ENCODE measurements at places on chromosomes 13 and 19. TPM values are rescaled to one million over a fixed set of nuclear protein-coding genes. Genes with fewer than 3 reads are reported as not detected.

- no peaks in the 10 kb centered on the region for H3K27me3 ChIP-seq
- no peak for DNase-seq
- H3K4me1 ChIP-seq = no peaks in the 10 kb centered on the region
These were observed 34.9 kb upstream of the UQCRFS1 start for GRCh38 chr19:29247872-29248271.

DNA sequence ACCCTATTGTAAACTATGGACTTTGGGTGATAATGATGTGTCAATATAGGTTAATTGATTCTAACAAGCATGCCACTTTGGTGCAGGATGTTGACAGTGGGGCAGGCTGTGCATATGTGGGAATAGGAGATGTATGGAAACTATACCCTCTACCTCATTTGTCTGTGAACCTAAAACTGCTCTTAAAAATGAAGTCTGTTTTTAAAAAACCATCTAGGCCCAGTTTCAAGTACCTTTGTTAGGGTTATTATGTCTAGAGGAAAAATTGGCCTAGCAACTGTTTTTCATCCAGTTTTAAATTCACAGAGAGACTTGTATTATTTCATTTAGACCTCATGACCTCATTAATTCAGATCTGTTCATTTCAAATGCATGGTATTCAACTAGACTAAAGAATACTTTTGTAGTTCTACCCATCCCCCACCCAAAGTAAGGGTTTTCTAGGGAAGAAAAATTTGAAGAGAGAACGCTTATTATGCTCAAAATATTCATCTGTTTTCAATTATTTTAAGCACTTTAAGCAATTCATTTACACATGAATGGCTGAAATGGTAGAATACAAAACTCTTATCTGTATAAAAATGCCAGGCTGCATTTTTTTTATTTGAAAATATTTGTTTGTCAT lies 1781.9 kb upstream of the MIR17HG start:
- no peak overlapping the region for H3K4me3 ChIP-seq
- H3K27ac ChIP-seq = no peak overlapping the region
- H3K4me1 ChIP-seq = no peaks in the 10 kb centered on the region
- DNase-seq = no peak

GRCh38 chr13:19606737-19607136 lies 26.7 kb upstream of the MPHOSPH8 start:
- no peaks in the 10 kb centered on the region for H3K36me3 ChIP-seq
- peaks cover 9% of the 10 kb centered on the region for H3K4me1 ChIP-seq
- no peak overlapping the region for H3K27ac ChIP-seq
- DNase-seq = no peak

GRCh38 chr19:7932276-7932929 lies 6.5 kb upstream of the CTXN1 start:
- H3K36me3 ChIP-seq = peaks cover 55% of the 10 kb centered on the region
- no peak overlapping the region for H3K4me3 ChIP-seq
- H3K4me1 ChIP-seq = peaks cover 24% of the 10 kb centered on the region
- no peak for DNase-seq

- H3K27me3 ChIP-seq = no peaks in the 10 kb centered on the region
- no peak overlapping the region for H3K4me3 ChIP-seq
- no peaks in the 10 kb centered on the region for H3K36me3 ChIP-seq
- no peaks in the 10 kb centered on the region for H3K4me1 ChIP-seq
- DNase-seq = no peak
These were observed 106.9 kb downstream of the CYSLTR2 start for GRCh38 chr13:48760626-48761025.

DNA sequence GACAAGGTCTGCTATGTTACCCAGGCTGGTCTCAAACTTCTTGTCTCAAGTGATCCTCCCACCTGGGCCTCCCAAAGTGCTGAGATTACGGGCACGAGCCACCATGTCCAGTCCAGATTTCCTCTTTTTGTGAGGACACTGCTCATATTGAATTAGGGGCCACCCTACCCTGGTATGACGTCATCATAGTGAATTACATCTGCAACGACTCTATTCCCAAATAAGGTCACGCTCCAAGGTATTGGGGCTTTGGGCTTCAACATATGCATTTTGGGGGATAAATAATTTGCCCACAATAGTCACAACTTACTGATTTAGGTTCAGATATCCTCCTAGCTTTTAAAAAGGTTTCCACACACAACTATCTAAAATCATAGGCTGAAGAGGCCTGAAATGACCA lies 9.5 kb downstream of the SLC15A1 start:
- H3K4me1 ChIP-seq = no peaks in the 10 kb centered on the region
- H3K27ac ChIP-seq = no peak overlapping the region
- H3K4me3 ChIP-seq = no peak overlapping the region
- H3K27me3 ChIP-seq = no peaks in the 10 kb centered on the region

- no peak overlapping the region for H3K27ac ChIP-seq
- H3K27me3 ChIP-seq = no peaks in the 10 kb centered on the region
- no peak overlapping the region for H3K4me3 ChIP-seq
These were observed 44.5 kb downstream of the TMEM255B start for GRCh38 chr13:113803409-113804016.

GRCh38 chr13:75825594-75825993 lies 189.5 kb downstream of the LMO7 start:
- no peaks in the 10 kb centered on the region for H3K4me1 ChIP-seq
- no peak for DNase-seq
- H3K4me3 ChIP-seq = no peak overlapping the region
- peaks cover 15% of the 10 kb centered on the region for H3K36me3 ChIP-seq

- H3K4me3 ChIP-seq = no peak overlapping the region
- peaks cover 2% of the 10 kb centered on the region for H3K36me3 ChIP-seq
These were observed 5.0 kb downstream of the MLLT1 start for GRCh38 chr19:6274756-6275155.

- peak overlapping the region; percentile 25 for H3K4me3 ChIP-seq
- no peaks in the 10 kb centered on the region for H3K36me3 ChIP-seq
- peaks cover 11% of the 10 kb centered on the region for H3K4me1 ChIP-seq
- no peak for DNase-seq
- H3K27me3 ChIP-seq = peaks cover 28% of the 10 kb centered on the region
- H3K27ac ChIP-seq = no peak overlapping the region
These were observed 604 bp downstream of the THSD1 start for GRCh38 chr13:52405369-52405766.

- H3K27me3 ChIP-seq = no peaks in the 10 kb centered on the region
- H3K4me1 ChIP-seq = no peaks in the 10 kb centered on the region
- no peaks in the 10 kb centered on the region for H3K36me3 ChIP-seq
- no peak overlapping the region for H3K4me3 ChIP-seq
These were observed 32.3 kb downstream of the BRCA2 start for GRCh38 chr13:32347651-32348050.

DNA sequence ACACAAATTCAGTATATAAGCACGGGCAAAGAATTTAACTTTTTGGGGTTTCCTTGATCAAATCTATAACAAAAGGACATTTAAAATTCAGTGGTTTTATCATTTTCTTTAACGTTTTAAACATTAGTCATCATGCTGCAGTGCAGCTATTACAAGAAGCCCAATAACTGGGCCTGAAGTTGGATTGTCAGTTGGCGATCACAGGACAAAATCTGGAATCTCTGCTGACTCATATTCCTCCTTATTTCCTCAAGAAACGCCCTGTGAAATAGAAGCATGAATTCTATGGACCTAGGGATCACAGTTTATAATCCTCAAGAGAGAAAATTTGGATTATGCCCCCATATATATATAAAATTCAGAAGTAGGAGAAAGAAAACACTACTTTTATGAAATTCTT lies 971.6 kb upstream of the MIR17HG start:
- no peaks in the 10 kb centered on the region for H3K36me3 ChIP-seq
- no peak overlapping the region for H3K27ac ChIP-seq
- DNase-seq = no peak
- no peaks in the 10 kb centered on the region for H3K27me3 ChIP-seq
- no peak overlapping the region for H3K4me3 ChIP-seq

Gene PSG6
- not detected for total RNA-seq

Gene ZSCAN4
- not detected for total RNA-seq

Gene KCNN4
- 26.5 TPM for total RNA-seq

Gene TUBB4A
- not detected for total RNA-seq

Gene DMRTC2
- total RNA-seq = not detected

Gene ACTMAP
- 29.1 TPM for total RNA-seq

Gene TPTE2
- total RNA-seq = not detected

Measured in transverse colon (tissue), 4 donors.